ENCODE measurements at places on chromosomes 7 and 10.

DNA sequence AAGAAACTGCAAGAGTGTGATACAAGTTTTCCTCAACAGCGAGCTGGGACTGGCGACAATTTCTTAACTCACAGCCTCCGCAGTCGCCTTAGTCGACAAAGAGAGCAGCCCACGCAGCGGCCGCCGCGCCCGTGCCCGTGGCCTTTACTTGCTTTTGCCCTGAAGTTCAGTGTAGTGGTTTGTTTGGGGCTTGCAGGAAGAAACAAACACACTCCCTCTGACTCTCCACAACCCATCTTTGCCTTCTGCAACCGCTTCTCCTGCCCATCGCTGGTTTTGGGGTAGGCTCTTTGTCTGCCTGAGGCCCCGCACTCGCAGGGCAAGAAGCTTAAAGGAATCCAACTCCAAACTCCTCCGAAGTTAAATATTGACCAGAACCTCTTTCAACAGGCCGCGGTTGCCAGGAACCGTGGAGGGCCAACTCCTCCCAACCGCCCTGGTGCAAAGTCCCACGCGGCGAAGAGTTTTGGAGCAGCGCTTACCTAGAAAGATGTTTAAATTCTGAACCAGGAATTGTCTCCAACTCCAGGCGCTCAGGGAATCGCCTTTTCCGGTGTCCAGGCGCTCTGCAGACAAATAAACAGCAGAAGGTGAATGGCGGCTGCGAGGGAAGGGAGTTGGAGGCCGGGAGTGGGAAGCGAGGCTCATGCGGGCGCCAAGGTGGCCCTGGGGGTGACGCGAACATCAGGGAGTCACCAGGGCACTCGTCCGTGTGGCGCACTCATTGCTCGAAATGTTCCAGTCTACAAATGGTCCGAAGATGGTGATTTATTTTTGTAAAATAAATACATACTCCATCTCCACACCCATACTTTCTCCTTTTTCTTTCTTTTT, 8.3 kb downstream of the HOXA4 start:
- DNase-seq: no peak

DNA sequence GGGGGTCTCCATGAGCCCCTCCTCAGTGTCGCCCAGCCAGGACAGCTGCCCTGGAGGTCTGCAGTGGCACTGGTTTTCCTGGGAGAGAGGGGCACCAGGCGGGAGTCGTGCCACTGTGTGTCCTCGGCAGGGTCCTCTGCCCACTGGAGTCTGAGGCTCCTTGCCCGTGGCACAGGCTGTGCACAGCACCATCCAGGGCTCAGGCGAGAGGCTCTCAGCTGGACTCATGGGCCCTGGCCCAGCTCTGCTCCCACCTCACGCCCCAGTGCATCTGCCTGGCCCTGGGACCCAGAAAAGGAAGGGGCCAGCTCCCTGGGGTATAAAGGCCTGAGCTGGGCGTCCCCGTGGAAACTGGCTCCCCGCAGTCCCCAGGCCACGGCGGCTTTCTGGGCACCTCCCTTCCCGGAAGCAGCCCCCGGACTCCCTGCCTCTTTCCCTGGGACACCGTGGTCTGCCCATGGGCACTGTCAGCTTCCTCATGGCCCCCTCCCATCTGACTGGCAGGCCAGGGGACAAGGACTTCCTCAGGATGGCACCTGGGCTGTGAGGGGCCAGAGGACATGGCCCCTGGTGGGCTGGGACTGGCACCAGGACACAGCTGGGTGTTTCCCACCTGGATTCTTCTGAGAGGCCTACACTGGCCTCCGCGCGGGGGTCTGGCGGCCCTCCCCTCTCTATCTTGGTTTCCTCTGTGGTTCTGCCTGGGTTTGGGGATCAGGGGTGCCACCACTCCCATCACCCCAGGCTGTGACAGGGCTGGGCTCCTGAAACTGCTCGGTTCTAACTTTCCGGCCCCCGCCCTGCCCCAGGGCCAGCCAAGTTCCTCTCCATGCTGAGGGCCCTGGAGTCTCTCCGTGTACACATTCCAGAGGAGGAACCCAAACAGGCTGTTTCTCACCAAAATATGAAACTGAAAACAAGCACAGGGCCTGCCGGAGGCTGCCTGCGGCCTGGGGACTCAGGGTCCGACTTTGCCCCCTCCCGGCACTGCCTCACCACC, 5.5 kb downstream of the FOXL3 start:
- no peak for DNase-seq

GRCh38 chr7:94088560-94088959, 84.4 kb upstream of the BET1 start:
- no peak for DNase-seq

- no peak for DNase-seq
Observed at GRCh38 chr7:44154703-44155102, 13.6 kb upstream of the MYL7 start.

GRCh38 chr10:97584060-97584797, at the start of gene HOGA1:
HOGA1 (plus strand) TSS chr10:97584389; CDS start chr10:97584704, 315 bp downstream.
- no peak for DNase-seq

GRCh38 chr7:73894733-73895551, 34.0 kb downstream of the TMEM270 start:
- DNase-seq: no peak

- DNase-seq: no peak
Observed at GRCh38 chr7:139944248-139944647, 115.2 kb downstream of the TBXAS1 start.

GRCh38 chr7:90594751-90595317, 1.3 kb upstream of the CDK14 start:
- DNase-seq: no peak

- no peak for DNase-seq
Observed at GRCh38 chr10:113519681-113520115, 33.2 kb upstream of the HABP2 start.

GRCh38 chr10:125049216-125049881, 107.4 kb downstream of the ZRANB1 start:
- DNase-seq: no peak

DNA sequence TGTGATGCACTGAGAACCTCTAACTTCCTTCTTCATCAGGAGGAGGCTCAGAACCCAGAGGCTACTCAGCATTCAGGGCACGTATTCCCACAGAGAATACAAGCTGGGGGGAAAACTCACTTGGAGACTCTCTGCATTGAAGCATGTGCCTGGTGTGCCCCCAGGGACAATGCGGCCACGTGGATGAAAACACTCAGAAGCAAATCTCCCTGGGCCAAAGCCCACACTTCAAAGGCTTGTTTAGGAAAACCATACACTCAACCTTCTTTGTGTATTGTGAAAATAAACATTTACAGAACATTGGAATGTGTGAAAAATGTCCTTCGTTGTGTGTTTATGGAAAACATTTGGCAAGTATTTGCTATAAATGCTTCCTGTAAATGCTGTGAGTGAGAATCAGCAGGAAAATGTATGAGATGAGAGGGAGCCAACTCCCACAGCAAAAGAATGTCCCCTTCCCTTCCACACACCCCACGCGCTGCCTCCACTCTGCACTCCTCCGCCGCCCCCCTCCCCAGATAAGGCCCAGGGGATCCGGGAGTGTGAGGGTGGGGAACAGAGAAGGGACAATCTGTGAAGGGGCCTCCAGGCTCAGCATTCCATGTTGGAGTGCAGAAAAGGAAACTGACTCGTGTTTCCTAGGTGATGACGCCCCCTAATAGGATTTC, 339.5 kb downstream of the ELMO1 start:
- no peak for DNase-seq

DNA sequence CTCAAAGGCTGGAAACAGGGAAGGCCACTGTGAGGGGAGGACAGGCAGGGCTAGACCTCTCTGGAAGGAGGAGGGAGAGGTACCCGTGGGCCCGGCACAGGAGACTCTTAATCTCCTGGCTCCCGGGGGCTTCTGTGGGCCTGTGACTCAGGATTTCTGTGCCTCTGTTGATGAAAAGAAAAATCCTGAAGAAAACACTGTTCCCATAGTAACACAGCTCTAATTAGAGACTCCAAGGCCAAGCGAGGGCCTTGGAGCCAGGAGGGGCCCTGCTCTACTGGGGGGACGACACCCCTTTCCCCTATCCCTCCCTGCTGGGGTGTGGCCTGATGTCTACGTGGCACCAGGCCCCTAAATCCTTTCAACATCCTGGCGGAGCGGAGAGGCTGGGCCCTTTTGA, 174.1 kb upstream of the TNRC18 start:
- no peak for DNase-seq

GRCh38 chr7:5435291-5436002, 11.8 kb upstream of the TNRC18 start:
- DNase-seq: no peak

DNA sequence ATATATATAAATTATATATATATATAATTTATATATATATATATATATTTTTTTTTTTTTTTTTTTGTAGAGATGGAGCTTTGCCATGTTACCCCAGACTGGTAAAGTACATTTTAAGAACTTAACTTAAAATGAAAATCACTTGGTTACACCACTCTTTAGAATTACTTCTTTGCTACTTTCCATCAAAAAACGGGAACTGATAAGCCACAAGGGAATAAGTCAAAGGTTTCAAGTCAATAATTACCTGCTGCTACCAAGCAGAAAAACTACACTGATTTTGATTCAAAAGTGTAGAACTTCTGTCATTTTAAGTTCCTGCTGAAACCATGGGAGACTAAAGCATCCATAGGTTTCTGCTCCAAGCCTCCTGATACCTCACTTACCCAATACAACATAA, 12.2 kb downstream of the PPA1 start:
- DNase-seq: no peak

DNA sequence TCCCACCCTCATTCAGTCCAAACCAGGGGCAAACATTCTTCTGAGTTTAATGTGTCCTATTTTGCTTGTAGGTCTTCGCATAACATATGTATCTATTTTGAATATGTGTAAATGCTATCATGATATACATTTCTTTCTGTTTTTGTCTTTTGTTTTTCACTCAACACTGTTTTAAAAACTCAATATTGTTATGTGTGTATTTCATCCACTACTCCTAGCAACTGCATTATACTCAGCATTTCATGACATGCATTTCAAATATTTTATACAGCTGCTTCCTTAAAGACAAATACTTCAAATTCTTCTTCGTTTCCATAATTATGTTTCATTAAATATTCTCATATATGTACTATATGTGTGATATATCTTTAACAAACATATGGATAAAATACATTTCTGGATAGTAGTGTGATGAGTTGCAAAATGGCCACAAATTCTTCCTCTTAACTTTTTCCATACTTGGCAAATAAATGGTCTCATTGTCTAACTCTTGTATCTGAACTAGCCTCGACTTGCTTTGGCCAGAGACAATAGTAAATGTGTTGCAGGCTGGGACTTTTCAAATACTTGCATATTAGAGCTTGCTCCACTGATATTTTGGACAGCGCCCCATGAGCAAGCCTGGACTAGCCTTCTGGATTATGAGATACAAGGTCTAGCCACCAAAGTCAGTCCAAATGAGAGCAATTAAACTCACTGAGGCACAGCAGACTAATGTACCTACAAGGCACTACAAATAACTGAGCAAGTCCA, 539.7 kb upstream of the KCND2 start:
- DNase-seq: no peak
